ENCODE measurements at places on chromosomes 5 and 9. TPM values are rescaled to one million over a fixed set of nuclear protein-coding genes. Genes with fewer than 3 reads are reported as not detected.

Gene IL31RA
- total RNA-seq: 1.6 TPM

Gene NR5A1
- not detected for total RNA-seq

Gene SPTLC1
- total RNA-seq: 110 TPM

Gene SH3TC2
- 15.4 TPM for total RNA-seq

Gene ZNF608
- 18.2 TPM for total RNA-seq

Gene FOXD4L6
- total RNA-seq: 0.33 TPM

Gene F12
- total RNA-seq: 0.57 TPM

Gene BSPRY
- not detected for total RNA-seq

Gene SLC4A9
- total RNA-seq: not detected

Gene FAM153A
- not detected for total RNA-seq

Gene MSANTD3
- total RNA-seq: 85.9 TPM

Gene C9orf153
- not detected for total RNA-seq

Gene FAXDC2
- 6.2 TPM for total RNA-seq

Gene SPATA31C1
- total RNA-seq: not detected

Gene RELL2
- total RNA-seq: 4.6 TPM

Gene INSL6
- not detected for total RNA-seq

Gene PCDHAC1
- total RNA-seq: 0.10 TPM

Gene NOTCH1
- total RNA-seq: 128 TPM

Gene MTMR12
- 35.6 TPM for total RNA-seq

Gene GPR21
- 1.3 TPM for total RNA-seq

Gene TOR2A
- total RNA-seq: 9.2 TPM

Gene C1QTNF2
- total RNA-seq: 0.10 TPM

Gene MZB1
- total RNA-seq: 0.19 TPM

Gene ANGPTL2
- total RNA-seq: 23.8 TPM

Gene SAXO1
- total RNA-seq: not detected

Gene CYLC2
- not detected for total RNA-seq

Gene ANKRD18A
- under 0.01 TPM for total RNA-seq

Gene ZNF300
- total RNA-seq: 5.3 TPM

Gene TEX48
- not detected for total RNA-seq

Gene PRDM9
- total RNA-seq: not detected

Gene HIGD2A
- 57.8 TPM for total RNA-seq

Gene DND1
- not detected for total RNA-seq

Gene TTC33
- 13.4 TPM for total RNA-seq

Gene HAVCR1
- total RNA-seq: not detected

Gene PCDHB5
- total RNA-seq: 0.98 TPM

Gene PDLIM7
- 142 TPM for total RNA-seq

Gene BTNL9
- total RNA-seq: 0.19 TPM

Gene LCP2
- total RNA-seq: not detected

Gene CATSPER3
- under 0.01 TPM for total RNA-seq

Gene TOR4A
- 58.3 TPM for total RNA-seq

Gene HTR4
- total RNA-seq: 0.10 TPM

Gene ENTPD8
- total RNA-seq: 0.33 TPM

Gene IL33
- total RNA-seq: 12.7 TPM

Gene CER1
- not detected for total RNA-seq

Gene PIP5K1B
- 0.19 TPM for total RNA-seq

Gene PTGDS
- not detected for total RNA-seq

Gene ZNF618
- total RNA-seq: 41.2 TPM

Gene LIFR
- 75.7 TPM for total RNA-seq

Gene FUT7
- not detected for total RNA-seq

Gene OR1J2
- total RNA-seq: 0.19 TPM

Gene PLPP1
- total RNA-seq: 81.0 TPM

Gene HSPB3
- not detected for total RNA-seq

Gene SPATA31E1
- total RNA-seq: not detected

Gene PCSK5
- total RNA-seq: 4.2 TPM

Gene LRRC19
- total RNA-seq: not detected

Gene LPCAT1
- total RNA-seq: 41.5 TPM

Gene OR1L1
- total RNA-seq: not detected

Gene TMEM174
- not detected for total RNA-seq

Gene TMEM252
- not detected for total RNA-seq

Gene FLT4
- 93.0 TPM for total RNA-seq

All from vein endothelial cell (primary cell).